Peyer's patch (tissue), 4 donors: ENCODE measurements at places on chromosomes 11 and 22. TPM values are rescaled to one million over a fixed set of nuclear protein-coding genes. Genes with fewer than 3 reads are reported as not detected.

DNA sequence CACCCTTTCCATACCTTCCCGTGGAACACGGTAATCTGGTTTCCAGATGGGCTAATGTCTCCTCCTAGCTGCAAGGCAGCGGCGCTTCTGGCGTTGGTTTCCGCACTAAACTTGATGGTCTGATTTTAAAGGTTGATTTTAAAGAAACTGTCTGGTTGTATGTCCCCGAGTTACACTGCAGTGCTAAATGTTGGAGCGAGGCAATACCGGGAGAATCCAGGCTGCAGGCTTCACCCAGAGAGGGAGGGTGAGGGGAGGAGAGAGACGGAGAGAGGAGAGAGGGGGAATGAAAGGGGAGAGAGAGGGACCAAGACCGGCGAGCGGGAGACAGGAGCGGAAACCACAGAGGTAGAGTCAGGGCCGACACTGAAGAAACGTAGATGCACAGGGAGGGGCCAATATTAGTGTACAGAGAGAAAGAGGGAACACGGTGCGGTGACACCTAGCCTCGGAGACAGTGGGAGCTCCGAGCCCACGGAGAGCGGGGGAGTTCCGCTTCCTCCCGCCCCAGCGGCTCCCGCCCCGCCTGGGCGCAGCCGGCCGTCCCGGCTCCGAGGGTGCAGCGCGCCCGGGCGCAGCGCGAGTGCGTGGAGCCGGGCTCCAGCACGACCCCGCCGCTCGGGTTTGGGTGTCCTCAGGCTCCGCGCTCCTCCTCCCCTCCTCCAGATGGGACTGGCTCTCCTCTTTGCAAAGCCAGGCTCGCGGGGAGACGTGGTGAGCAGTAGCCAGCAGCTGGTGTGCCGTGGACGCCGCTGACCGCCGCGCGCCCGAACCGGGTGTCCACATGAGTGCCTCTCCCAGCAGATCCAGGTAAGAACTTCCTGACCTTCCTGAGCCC is 71.9 kb upstream of the GRAMD1B start:
- no peak for DNase-seq

DNA sequence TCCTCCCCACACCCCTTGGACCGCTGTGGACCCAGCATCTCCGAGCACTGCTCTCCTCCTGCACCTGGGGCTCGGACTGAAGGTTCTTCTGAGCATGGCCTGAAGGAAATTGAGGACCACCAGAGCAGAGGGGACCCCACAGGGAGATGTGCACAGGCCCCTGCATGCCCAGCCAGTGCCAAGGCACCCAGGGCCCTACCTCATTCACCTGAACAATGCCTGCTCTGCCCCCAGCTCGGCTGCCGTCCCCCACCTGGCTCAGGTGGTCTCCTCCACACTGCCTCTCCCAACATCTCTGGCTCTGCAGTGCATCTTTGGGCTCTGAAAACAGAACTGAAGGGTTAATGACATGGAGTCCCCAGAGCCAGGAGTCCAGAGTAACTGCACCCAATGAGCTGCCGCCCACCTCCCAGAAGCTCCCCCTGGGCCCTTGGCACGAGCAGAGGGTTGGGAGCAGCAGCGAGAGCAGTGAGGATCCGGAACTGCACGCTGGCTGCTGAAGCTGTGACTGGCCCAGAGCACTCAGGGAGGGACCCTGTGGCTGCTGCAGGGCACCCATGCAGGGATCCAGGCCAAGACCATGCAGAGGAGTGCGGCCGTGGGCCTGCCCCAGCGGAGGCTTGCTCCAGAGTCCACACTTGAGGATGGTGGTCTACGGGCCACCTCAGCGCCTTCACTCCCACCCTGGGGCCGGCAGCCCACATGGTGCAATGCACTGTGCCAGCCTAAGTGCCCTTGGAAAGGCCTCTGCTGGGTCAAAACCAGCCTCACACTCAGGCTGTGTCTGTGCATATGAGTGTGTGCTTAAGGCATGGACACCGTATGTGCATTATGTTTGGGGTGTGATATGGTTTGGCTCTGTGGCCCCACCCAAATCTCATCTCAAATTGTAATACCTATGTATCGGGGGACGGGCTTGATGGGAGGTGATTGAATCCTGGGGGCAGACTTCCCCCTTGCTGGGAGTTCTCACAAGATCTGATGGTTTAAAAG is 686.1 kb downstream of the TBC1D22A start:
- no peak for DNase-seq

The OR6M1 gene
- not detected for total RNA-seq

GRCh38 chr11:58963551-58964104 is 24.3 kb downstream of the GLYATL1 start:
- DNase-seq = no peak

- peak; percentile 69 for DNase-seq
Measured at GRCh38 chr11:117986981-117987574, 884 bp downstream of the IL10RA start.

- no peak for DNase-seq
Measured at GRCh38 chr11:93840981-93841380, 9.4 kb downstream of the VSTM5 start.

DNA sequence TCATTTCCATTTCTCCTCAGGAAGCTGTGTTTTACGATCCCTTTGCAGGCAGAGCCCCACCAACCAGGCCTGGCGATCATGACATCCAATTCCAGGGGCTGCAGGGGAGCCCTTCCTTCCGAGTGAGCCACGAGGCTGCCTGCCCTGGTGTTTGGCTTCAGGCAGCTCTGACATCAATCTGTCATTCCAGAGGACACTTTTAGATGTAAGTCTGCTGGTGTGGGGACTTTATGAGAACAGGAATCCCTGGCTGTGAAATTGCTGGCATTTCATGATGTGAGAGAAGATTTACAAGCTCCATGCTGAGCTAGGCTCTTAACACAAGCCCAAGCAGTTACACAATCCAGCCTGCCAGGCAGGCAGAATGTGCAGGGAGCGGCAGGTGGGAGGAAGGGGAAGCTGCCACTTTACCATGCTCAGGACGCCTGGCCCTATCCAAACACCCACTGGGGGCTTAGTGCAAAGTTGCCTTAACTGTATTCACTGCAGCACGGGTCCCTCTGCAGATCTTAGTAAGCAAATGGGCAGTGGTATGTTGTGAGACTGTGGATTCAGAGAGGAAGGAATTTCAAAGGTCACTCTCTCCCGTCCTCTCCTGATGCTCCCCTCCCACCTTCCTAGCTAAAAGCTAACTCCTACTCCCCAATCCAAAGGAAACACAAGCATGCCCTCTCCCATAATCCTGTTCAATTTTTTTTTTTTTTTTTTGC is 43.4 kb upstream of the MICAL2 start:
- DNase-seq = no peak

DNA sequence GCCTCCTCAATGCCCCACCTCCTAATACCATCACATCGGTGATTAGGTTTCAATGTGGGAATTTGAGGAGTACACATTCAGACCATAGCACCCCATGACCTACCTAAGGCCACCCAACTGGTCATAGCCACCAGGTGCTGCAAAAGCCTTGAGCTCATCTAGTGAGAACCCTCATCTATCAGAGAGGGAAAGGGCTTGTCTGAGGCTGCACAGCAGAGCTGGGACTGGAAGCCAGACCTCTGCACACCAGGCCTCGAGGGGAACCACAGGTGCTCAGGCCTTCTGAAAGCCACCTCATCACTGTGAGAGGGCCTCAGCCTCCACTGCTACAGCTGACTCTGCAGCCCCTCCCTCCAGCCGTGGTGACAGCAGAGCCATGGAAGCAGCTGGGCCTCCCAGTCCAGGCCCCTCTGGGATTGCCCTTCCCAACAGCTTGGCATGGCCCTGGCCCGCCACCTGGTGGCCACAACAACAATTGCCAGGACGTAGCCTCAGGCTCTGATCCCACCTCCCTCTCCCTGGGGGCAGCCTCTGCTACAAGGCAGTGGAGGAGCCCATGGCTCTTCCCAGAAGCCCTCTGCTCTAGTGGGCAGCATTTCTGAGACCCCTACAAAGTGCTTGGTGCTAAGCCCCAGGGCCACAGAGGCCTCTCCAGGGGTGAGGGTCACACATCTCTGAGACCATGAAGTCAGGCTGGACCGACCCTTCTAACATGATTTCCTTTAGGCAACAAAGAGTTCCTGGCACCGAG is 41.0 kb upstream of the PRDM11 start:
- DNase-seq = peak; percentile 81

DNA sequence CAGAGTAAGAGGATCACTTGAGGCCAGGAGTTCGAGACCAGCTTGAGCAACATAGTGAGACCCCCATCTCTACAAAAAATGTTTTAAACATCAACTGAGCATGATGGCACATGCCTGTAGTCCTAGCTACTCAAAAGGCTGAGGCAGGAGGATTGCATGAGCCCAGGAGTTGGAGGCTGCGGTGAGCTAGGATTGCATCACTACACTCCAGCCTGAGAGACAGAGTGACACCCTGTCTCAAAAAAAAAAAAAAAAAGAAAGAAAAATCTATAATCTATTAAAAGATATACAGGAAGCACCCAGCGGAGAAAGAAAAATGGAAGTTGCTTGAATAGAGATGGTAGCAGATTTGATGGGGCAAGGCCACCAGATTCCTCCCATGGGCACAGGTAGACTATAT is 61.8 kb downstream of the FAM83F start:
- DNase-seq = no peak

- no peak for DNase-seq
Measured at GRCh38 chr11:106642331-106642730, 375.9 kb downstream of the GUCY1A2 start.

GRCh38 chr11:100981196-100981824 is 148.3 kb downstream of the PGR start:
- no peak for DNase-seq

- DNase-seq = no peak
Measured at GRCh38 chr11:87392665-87393064, 354.9 kb downstream of the TMEM135 start.

DNA sequence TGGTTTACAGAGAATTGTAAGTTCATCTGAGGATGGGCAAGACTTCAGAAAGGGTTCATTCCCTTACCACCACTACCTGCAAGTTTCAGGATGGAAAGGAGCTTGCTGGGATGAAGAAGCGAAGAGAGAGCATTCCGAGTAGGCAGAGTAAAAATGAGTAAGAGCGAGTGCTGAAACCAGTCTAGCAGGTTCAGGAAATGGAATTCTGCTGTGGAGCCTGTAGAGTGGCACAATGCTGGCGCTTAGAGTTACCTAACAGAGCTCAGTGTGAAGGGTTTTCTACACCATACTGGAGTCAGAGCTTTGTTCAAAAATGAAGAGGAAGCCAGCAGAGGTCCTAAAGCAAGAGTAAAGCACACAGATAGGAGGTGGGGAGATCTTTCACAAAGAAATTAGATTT is 179.2 kb upstream of the ZC3H12C start:
- DNase-seq = no peak

The EHF gene
- total RNA-seq = 75.9 TPM

The MAPK1 gene
- total RNA-seq = 45.5 TPM

GRCh38 chr11:118939953-118940598 is 14.3 kb upstream of the BCL9L start:
- DNase-seq = peak; percentile 43

DNA sequence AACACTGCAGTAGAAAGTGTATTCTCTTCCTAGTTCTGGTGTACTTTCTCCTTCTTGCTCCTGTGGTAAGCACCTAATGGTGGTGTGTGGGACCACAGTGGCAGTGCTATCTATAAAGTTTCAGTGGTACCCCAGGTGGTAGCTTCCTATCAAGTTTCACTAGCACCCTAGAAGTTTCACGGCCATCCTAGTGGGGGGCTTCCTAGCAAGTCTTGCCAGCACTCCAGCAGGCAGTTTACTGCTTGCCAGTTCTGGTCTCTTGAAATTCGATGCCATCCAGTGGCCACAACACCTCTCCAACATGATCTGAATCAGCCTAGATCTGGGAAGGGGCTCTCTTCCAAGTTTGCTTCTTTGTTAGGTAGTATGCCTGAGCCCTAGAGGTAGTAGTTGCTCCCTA is 229.6 kb downstream of the SWAP70 start:
- DNase-seq = no peak

GRCh38 chr22:18971321-18971751 is 35.2 kb upstream of the PRODH start:
- no peak for DNase-seq

- DNase-seq = no peak
Measured at GRCh38 chr22:48501231-48501750, 1326.4 kb downstream of the BRD1 start.

DNA sequence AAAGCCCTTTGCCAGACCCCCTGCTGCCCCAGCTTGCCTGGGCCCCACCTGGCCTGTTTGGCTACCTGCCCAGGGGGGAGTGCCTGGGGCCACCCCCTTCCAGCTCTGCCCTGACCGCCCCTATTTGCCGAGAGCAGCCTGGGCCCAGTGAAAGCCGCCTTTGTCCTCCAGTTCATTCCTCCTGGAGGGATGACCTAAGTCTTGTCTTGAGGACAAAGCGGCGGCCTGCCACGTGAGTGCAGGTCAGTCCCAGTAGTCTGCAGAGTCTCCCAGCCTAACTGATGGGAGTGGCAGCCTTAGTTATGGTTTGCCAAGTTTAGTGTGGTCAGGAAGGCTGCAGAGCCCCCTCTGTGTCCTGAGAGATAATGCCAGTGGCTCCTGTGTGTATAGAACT is 115.9 kb upstream of the CRYBB3 start:
- no peak for DNase-seq

- peak; percentile 50 for DNase-seq
Measured at GRCh38 chr22:24189249-24190158, 8.2 kb downstream of the SUSD2 start.

DNA sequence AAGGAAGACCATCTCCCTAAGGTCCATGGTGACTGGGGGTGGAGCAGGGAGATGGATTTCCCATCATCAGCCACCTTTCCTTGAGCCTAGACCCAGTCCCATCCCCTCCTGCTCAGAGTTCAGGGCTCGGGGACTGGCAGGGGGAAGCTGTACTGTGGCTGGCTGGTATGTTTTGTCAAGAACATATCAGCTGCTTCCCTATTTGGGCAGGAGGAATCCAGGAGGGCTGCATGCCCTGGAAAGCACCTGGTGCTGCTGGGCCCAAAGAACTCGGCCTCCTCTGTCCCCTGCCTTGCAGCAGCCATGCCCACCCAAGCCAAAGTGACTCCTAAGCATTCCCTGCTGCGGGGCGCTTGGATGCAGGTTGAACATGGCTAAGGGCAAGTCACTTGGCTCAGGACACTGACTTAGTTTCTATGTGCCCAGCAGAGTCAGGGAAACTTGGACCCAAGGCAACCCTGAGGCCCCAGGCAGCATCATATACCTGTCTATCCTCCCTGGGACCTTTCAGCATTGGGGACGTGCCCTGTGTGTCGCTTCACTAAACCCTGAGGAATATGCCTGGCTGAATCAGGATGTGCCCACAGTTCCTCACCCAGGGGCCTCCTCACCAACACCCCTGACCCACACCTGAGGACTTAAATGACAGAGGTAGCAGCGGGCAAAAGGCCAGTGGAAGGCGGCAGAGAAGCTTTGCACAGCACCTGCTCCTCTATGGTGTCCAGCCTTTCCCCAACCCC is 43.1 kb downstream of the BUD13 start:
- peak; percentile 26 for DNase-seq

The TOLLIP gene
- 76.2 TPM for total RNA-seq
